ENCODE measurements at places on chromosomes 2 and 18.

DNA sequence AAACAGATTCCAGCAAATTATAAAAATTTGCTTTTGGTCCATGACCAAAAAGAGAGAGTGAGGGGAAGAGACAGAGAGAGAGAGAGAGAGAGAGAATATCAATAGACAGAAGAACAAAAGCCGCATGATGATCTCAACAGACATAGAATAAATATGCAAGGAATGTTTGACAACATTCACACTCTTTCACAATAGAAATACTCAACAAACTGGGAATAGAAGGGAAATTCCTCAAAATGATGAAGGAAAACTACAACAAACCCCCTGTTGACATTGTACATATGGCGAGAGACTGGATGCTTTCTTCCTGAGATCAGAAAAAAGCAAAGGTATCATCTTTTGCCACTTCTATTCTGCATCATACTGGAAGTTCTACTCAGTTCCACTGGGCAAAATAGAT lies 309.7 kb downstream of the RAD51AP2 start:
- DNase-seq = no peak
- H3K4me3 ChIP-seq = no peak overlapping the region
- no peaks in the 10 kb centered on the region for H3K4me1 ChIP-seq
- no peaks in the 10 kb centered on the region for H3K27me3 ChIP-seq

- peak overlapping the region; percentile 95 for H3K27ac ChIP-seq
- peaks cover 5% of the 10 kb centered on the region for H3K4me1 ChIP-seq
- no peak for DNase-seq
- H3K36me3 ChIP-seq = no peaks in the 10 kb centered on the region
Observed at GRCh38 chr18:79068341-79068936, 755 bp upstream of the ATP9B start.

DNA sequence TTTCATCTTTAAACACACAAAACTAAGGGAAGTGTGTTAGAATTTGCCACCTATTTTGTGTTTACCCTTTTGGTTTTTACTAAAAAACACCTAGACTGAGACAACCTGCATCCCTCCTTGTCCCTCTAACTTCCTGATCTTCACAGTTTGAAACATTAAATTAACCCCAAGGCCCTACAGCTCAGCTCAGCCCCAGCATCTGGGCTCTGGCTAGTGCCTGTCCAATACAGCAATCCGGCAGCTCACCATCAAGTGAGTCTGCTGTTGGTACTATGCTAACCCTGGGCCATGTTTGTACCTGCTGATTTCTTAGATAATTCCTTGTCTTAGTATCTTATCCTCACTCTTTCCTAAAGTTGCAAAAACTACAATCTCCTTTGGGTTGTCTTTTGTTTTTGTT lies 162.4 kb downstream of the DSEL start:
- H3K27ac ChIP-seq = no peak overlapping the region
- H3K27me3 ChIP-seq = no peaks in the 10 kb centered on the region
- no peak overlapping the region for H3K4me3 ChIP-seq
- H3K4me1 ChIP-seq = no peaks in the 10 kb centered on the region
- no peaks in the 10 kb centered on the region for H3K36me3 ChIP-seq

GRCh38 chr2:201950606-201951005 lies 83.0 kb upstream of the FZD7 start:
- H3K27ac ChIP-seq = no peak overlapping the region
- no peak overlapping the region for H3K4me3 ChIP-seq
- no peaks in the 10 kb centered on the region for H3K27me3 ChIP-seq
- no peaks in the 10 kb centered on the region for H3K4me1 ChIP-seq
- no peak for DNase-seq

- H3K4me1 ChIP-seq = no peaks in the 10 kb centered on the region
- no peak for DNase-seq
- no peak overlapping the region for H3K4me3 ChIP-seq
- no peaks in the 10 kb centered on the region for H3K36me3 ChIP-seq
Observed at GRCh38 chr2:8575834-8576423, 105.9 kb upstream of the ID2 start.

GRCh38 chr2:215367662-215368492 lies 56.0 kb downstream of the ATIC start:
- no peak overlapping the region for H3K27ac ChIP-seq
- H3K4me3 ChIP-seq = no peak overlapping the region

DNA sequence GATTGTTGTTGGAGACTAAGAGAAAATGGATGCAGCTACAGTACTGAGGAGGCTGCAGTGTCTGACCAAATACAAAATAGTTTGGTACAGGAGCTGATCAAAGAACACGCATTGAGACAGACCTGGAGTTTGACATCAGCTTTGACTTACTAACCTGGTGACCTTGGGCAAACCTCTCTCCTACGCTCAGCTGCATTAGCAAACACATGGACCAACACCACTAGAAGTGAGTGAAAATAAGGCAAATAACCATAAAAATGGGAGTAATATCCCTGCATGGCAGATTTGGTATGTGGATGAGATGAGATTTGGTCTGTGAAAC lies 126.5 kb downstream of the LPIN1 start:
- DNase-seq = no peak
- H3K36me3 ChIP-seq = no peaks in the 10 kb centered on the region
- H3K27ac ChIP-seq = no peak overlapping the region
- H3K4me1 ChIP-seq = no peaks in the 10 kb centered on the region
- H3K27me3 ChIP-seq = no peaks in the 10 kb centered on the region
- H3K4me3 ChIP-seq = no peak overlapping the region

- H3K4me3 ChIP-seq = no peak overlapping the region
- no peak for DNase-seq
- H3K4me1 ChIP-seq = peaks cover 5% of the 10 kb centered on the region
- H3K27me3 ChIP-seq = no peaks in the 10 kb centered on the region
Observed at GRCh38 chr2:233385489-233386044, 31.3 kb downstream of the DGKD start.

DNA sequence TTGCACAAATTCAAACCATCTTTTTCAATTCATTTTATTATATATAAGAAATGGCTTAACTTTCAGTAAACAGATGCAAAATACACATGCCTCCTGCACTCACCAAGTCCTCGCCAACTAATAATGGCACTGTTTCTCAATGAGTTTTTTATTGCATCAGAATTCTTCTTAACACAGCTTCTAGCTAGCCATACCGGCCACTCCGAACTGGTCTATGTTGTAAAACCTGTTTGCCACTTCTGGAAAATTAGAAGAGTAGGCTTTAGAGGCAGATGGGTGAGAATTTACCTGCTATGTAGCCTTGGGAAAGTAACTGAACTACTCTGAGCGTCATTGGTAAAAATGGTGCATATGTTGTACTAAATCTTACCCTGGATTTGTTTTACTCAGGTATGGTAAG lies 100.6 kb upstream of the LHCGR start:
- no peak overlapping the region for H3K27ac ChIP-seq
- DNase-seq = no peak
- H3K4me3 ChIP-seq = no peak overlapping the region
- no peaks in the 10 kb centered on the region for H3K4me1 ChIP-seq
- no peaks in the 10 kb centered on the region for H3K36me3 ChIP-seq

GRCh38 chr2:195451160-195451559 lies 205.9 kb upstream of the SLC39A10 start:
- no peaks in the 10 kb centered on the region for H3K4me1 ChIP-seq
- no peaks in the 10 kb centered on the region for H3K27me3 ChIP-seq
- no peak for DNase-seq

- H3K36me3 ChIP-seq = no peaks in the 10 kb centered on the region
- no peak for DNase-seq
- no peak overlapping the region for H3K27ac ChIP-seq
- H3K4me1 ChIP-seq = no peaks in the 10 kb centered on the region
- H3K27me3 ChIP-seq = no peaks in the 10 kb centered on the region
- no peak overlapping the region for H3K4me3 ChIP-seq
Observed at GRCh38 chr2:66565291-66565690, 130.4 kb downstream of the MEIS1 start.

DNA sequence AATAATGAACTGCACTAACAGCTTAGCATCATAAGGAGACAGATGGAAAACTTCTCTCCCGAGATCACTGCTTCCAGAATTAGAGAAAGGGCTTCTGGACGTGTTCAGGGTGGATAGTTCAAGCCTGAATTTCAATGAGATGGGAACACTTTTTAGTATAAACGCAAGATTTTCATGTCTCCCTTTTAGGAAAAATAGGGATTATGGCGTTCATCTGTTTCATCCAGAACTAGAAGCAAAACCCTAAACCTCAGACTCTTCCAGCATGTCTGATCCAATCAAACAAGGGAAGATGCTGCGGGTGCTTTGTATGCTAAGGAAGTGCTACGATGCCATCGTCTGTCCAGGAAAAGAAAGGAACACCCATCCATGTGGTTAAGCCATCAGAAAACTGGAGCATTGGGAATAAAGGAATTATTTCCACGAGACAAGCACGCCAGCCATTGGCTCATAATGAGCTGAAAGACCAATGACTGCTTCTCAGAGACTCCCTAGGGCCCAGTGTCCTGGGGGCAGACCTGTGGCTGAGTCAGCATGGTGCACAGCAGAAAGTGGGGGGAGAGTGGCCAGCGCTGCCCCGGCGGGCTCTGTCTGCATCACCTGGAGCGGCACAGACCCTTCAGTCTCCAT lies 65.9 kb upstream of the AFF3 start:
- no peak overlapping the region for H3K27ac ChIP-seq
- no peaks in the 10 kb centered on the region for H3K4me1 ChIP-seq
- no peaks in the 10 kb centered on the region for H3K36me3 ChIP-seq
- H3K4me3 ChIP-seq = no peak overlapping the region
- H3K27me3 ChIP-seq = no peaks in the 10 kb centered on the region

- H3K27me3 ChIP-seq = no peaks in the 10 kb centered on the region
- H3K4me3 ChIP-seq = no peak overlapping the region
- no peaks in the 10 kb centered on the region for H3K4me1 ChIP-seq
- H3K27ac ChIP-seq = no peak overlapping the region
- DNase-seq = no peak
Observed at GRCh38 chr2:69940691-69941090, 20.7 kb downstream of the ASPRV1 start.

- DNase-seq = no peak
- no peak overlapping the region for H3K27ac ChIP-seq
- no peak overlapping the region for H3K4me3 ChIP-seq
- no peaks in the 10 kb centered on the region for H3K27me3 ChIP-seq
Observed at GRCh38 chr2:166516712-166517303, 22.8 kb upstream of the SCN7A start.

DNA sequence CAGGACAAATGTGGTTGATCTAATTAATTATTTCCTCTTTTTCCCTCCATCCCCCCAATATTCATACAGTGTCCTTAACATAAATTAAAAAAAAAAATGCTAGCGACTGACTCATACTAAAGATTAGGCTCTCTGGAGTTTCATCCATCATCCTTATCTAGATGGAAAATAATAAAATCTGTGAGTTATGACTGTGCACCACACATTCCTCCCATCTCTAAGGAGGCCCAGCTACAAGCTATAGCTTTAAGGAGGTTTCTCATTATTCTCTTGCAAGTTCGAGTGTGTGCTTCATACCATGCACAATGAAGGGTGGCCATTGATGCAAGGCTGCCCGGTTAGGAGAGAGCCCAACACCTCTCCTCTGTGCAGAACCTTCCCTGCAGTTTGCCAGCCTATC lies 77.3 kb downstream of the XDH start:
- no peaks in the 10 kb centered on the region for H3K36me3 ChIP-seq
- no peak for DNase-seq
- H3K4me1 ChIP-seq = no peaks in the 10 kb centered on the region
- H3K27me3 ChIP-seq = no peaks in the 10 kb centered on the region
- H3K4me3 ChIP-seq = no peak overlapping the region

- no peaks in the 10 kb centered on the region for H3K27me3 ChIP-seq
- H3K4me1 ChIP-seq = no peaks in the 10 kb centered on the region
- no peak for DNase-seq
- no peak overlapping the region for H3K27ac ChIP-seq
- no peak overlapping the region for H3K4me3 ChIP-seq
Observed at GRCh38 chr2:201618744-201619662, 24.3 kb downstream of the TMEM237 start.

- H3K27ac ChIP-seq = no peak overlapping the region
- no peak overlapping the region for H3K4me3 ChIP-seq
Observed at GRCh38 chr2:1642066-1642861, 102.1 kb downstream of the PXDN start.

DNA sequence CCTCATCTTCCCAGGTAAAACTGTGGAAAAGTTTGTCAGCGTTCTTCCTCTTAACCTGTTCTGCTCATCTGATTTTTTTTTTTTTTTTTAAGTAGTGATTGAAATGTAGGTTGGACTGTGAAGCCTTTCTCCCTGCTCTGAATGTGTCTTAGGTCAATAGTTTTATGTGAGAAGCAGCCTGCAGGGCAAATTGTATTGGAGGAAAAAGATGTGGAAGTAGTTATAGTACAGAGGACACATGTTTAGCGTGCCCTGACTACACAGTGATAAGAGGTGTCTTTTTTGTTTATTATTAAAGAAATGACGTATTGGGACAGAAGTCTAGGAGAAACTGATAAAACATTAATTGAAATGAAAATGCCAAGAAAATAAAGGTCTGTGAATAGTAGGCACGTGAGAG lies 1.5 kb downstream of the MTA3 start:
- H3K4me3 ChIP-seq = peak overlapping the region; percentile 92
- H3K27ac ChIP-seq = no peak overlapping the region
- no peaks in the 10 kb centered on the region for H3K4me1 ChIP-seq
- H3K36me3 ChIP-seq = no peaks in the 10 kb centered on the region
- no peak for DNase-seq
- no peaks in the 10 kb centered on the region for H3K27me3 ChIP-seq

- H3K36me3 ChIP-seq = no peaks in the 10 kb centered on the region
- H3K27me3 ChIP-seq = no peaks in the 10 kb centered on the region
- H3K27ac ChIP-seq = no peak within 1 kb of the TSS
- no peak for DNase-seq
- no peak within 1 kb of the TSS for H3K4me3 ChIP-seq
- no peaks in the 10 kb centered on the region for H3K4me1 ChIP-seq
Observed at GRCh38 chr2:219514196-219514761, at the start of gene ASIC4. TSS of gene ASIC4 (plus strand) at chr2:219514482. CDS start at chr2:219514725, 243 bp downstream.

DNA sequence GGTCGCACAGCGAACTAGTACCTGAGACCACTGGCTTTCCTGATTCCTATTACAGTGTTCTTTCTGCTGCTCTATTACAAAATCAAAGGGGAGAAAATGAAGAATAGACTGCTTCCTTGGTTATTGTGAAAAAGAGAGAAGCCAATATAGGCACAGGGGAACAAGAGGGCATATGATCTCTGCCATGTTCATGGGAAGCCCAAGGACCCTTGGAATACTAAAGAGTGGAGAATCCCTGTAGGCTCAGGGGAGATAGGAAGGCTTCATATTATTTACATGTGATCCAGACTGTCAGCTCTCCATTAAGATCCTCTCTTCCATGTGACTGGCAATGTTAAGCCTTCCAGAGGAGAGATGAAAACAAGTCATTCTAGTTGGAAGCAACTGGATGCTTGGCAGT lies 135.7 kb upstream of the MYCN start:
- no peak for DNase-seq
- no peak overlapping the region for H3K27ac ChIP-seq
- peaks cover 1% of the 10 kb centered on the region for H3K27me3 ChIP-seq
- no peaks in the 10 kb centered on the region for H3K4me1 ChIP-seq

DNA sequence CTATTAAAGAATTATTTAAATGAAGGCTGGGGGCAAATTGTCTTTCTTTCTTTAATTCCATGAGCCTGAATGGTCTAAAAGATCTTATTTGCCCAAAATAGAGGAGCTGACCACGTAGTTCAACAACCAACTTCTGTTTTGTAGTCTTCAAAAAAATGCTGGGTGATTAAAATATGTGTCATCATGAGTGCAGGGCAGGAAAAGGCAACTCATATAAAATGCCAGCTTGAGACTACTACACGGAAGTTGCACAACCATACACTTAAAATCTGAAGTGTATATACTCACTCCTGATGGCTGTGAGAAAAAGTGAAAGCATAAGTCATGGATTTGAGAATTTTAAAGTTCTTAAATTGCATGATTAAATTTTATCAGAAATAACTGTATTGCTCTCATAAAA lies 210.9 kb downstream of the DYM start:
- no peaks in the 10 kb centered on the region for H3K4me1 ChIP-seq
- H3K27me3 ChIP-seq = no peaks in the 10 kb centered on the region
- H3K27ac ChIP-seq = no peak overlapping the region
- DNase-seq = no peak
- no peak overlapping the region for H3K4me3 ChIP-seq
- no peaks in the 10 kb centered on the region for H3K36me3 ChIP-seq

Data from breast epithelium (tissue), 4 donors.